GM13977 (cell line): ENCODE measurements at places on chromosomes 5 and 9.

GRCh38 chr5:159449925-159450324 lies 119.6 kb upstream of the IL12B start:
- no peak for DNase-seq

GRCh38 chr5:103942587-103943186 lies 380.1 kb upstream of the NUDT12 start:
- no peak for DNase-seq

GRCh38 chr5:93930098-93930497 lies 188.7 kb upstream of the POU5F2 start:
- no peak for DNase-seq

DNA sequence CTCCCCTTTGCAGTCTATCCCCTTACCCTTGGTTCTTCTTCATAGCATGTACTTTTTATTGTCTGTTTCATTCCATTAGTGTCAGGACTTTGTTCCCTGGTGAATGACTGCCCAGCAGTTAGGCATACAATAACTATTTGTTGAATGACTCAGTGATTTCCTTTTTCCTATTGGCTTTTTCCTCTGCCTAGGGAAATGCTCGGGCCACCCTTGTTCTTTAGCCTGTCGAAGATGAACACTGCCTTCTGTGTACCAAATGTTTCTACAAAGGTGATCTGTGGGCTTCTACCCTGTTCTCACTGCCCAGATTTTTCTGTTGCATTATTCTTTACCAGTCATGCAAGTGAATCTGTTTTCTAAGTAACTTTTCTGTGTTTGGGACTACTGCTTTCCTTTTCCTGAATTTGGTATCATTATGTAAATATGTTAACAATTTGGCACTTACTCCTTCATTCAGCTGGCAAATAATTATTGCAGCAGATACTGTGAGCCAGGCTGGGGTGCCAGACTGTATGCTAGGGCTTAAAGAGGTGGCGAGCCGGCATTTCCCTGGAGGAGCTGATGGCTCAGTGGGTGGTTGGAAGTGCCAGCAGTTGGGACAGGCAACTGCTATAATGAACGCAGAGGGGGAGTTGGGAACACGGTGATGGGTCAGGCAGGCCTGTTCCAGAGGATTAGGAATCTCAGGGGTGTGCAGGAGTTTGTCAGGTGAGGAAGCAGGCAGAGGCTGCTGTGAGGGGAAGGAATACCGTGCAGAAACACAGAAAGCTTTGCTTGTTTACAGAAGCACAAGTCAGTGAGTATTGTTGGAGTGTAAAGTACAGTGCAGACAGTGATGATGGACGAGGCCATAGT lies 30.6 kb downstream of the KDM4C start:
- DNase-seq = no peak

GRCh38 chr9:9961487-9961886 lies 651.3 kb downstream of the PTPRD start:
- DNase-seq = no peak

DNA sequence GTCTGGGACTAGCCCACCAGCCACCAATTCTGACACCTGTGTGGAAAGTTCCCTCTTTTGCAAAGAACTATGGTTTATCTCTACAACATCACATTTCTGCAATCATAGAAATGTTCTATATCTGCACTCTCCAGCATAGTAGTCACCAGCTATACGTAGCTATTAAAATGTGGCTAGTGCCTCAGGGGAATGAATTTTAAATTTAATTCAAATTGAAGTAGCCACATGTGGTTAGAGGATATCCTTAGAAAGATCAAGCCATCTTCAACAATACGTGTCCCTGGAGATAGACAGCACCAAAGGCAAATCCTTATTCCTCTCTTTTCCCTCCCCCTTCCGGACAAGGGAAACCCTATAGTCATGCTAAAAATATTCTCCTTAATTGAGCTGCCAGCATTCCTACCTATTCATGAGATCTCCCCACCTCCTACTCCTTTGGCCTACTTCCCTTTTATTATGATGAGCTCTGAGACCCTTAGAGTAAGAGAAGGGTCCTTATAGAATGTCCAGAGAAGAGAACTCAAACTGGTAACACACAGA lies 11.1 kb downstream of the LCP2 start:
- DNase-seq = no peak

- DNase-seq = no peak
Observed at GRCh38 chr9:126986506-126986951, 71.9 kb downstream of the RALGPS1 start.

- DNase-seq = no peak
Observed at GRCh38 chr5:169663537-169663936, 26.5 kb downstream of the DOCK2 start.

- no peak for DNase-seq
Observed at GRCh38 chr9:27602954-27603353, 29.7 kb upstream of the C9orf72 start.

DNA sequence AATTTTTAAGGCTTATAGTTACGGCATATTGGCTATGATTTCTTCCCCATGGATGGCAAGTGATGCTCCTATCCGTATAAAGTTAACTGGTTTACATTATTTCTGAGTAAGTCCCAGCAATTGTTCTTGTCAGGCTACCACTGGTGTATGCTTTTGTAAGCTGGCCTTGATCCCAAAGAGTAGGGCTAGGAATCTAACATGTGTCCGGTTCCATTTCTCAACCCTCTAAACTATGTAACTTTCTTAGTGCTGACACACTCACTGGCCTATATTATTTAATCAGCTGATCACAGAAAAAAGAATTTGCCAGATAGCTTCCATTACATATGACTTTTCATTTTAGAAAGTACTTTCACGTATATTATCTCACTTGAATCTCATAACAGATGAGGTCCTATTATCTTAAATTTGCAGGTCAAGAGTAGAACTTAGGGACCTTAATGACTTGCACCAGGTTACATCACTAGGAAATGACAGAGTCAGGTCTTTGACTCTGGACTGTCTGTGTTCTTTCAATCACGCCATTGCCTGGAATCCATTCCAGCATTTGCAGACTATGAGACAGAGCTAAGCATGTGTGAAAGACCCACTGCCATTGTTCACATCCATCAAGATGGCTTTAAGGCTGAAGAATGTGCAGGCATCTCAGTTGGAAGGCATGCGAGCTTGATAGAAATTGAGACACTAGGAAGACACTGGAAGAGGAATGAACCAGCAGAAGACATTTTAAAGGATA lies 362.9 kb downstream of the ARRDC3 start:
- DNase-seq = no peak

DNA sequence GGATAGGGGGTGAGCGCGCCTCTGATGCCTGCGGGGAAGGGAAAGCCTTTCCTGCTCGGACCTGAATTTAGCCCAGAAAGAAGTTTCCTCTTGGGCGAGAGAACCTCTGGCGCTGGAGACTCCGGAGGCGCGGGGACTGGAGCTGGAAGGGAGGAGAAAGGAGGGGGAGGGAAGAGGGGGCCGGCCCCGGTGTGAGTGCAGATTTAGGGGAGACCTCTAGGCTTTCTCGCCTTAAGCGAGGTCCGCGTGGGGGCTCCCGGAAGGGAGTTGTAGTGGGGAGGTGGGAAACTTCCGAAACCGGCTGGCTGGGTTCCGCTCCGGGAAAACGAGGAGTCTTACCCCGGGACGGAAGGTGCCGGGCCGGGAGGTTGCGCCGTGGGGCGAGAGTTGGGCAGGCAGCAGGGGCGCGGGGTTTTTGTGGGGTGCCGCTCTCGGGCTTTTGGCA lies 1.3 kb downstream of the PCSK5 start:
- DNase-seq = peak; percentile 41
